ENCODE measurements at places on chromosomes 12 and 14. TPM values are rescaled to one million over a fixed set of nuclear protein-coding genes. Genes with fewer than 3 reads are reported as not detected.

The FOXJ2 gene
- 25.3 TPM for total RNA-seq

- DNase-seq, result no peak
Measured at GRCh38 chr12:22480016-22480415, 64.3 kb downstream of the C2CD5 start.

The DBX2 gene
- total RNA-seq, result 2.8 TPM

The TRHDE gene
- 8.5 TPM for total RNA-seq

- no peak for DNase-seq
Measured at GRCh38 chr14:72513346-72513745, 380.6 kb downstream of the DPF3 start.

The L3HYPDH gene
- 74.3 TPM for total RNA-seq

DNA sequence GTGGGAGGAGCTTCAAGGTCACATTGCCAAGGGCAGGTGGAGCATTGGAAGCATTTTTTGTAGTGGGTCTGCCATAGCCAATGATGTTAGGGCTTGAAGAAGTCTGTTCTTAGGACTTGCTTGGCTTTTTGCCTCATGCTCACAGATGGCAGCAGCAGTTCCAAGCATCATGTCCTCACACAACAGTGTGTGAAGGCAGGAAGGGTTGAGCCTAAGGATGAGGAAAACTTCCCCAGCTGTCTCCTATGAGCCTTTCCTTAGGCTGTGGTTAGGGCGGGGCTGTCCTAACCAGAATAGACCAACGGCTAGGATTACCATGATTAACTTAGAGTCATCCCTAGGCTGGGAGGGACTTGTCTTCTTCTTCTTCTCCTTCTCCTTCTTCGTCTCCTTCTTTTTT is 76.2 kb upstream of the KCNA1 start:
- no peak for DNase-seq

- no peak for DNase-seq
Measured at GRCh38 chr12:121748218-121748570, 35.6 kb downstream of the TMEM120B start.

DNA sequence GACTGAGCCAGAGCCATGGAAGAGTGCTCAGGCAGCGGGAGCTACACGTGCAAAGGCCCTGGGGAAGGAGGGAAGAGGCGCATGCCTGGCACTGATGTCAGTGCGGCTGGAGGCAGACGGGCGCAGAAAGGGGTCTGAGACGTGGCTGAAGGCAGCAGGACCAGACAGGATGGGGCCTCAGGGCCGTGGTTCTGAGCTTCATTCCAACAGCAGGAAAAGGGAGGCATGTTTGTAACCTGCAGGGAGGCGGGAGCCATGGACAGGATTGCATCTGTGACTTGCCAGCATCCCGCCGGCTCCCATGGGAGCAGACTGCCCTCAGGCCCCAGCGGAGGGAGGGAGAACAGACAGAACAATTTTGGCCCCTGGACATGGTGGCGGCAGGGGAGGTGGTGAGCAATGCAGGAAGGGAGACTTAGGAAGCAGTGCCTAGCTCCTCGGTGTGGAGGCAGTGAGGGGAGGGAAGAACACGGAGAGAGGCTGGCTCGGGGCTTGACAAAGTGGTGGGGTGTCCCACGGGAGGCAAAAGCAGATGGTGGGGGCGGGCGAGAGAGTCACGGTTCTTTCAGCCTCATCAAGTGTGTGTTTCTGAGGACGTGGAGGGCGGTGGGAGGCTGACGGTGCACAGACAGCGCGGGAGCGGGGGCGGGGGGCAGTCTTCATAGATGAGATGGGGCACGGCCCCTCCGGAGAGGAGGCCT is 33.3 kb upstream of the INF2 start:
- DNase-seq, result no peak

DNA sequence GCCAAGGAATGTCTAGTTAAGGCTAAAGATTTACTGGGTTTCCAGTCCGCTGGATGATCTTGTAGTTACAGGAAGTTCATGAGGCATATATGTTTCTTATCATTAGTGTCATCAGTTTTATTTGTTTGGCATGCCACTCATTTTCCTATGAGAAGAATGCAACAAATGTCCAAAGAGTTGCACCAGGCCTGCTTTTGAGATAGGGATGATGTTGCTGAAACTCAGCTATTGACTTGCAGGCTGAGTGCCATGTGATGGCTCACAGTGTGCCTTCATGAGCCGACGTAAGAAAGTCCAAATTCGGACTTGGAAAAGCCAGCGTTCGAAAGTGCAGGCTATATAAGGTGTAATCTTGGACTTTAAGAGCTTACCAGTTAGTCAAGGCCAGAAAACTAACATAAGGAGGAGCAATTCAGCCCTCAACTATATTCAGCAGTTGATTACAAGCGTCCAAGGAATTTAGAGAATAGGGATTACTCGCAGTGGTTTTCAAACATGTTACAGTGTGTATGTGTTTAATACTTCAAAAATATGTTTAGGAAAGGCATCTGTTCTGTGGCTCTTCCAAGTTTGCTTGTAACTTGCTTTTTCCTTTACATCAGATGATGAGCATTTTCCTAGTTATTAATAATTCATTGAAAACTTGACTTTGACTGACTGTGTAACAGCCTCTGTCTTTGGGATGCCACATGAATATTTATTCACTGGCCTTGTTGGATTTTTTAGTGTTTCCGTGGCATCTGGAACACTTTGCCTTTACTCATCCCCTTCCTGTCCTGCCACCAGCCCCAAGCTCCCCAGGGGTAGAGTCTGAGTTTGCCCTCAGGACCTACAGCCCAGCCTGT is 101.3 kb downstream of the LGMN start:
- no peak for DNase-seq

The KERA gene
- 0.24 TPM for total RNA-seq

The KLRC2 gene
- total RNA-seq, result 0.56 TPM

The KIF26A gene
- 18.3 TPM for total RNA-seq

The PLD4 gene
- total RNA-seq, result 1.7 TPM

GRCh38 chr14:31788340-31788739 is 227.1 kb downstream of the NUBPL start:
- DNase-seq, result no peak

The LGR5 gene
- 0.31 TPM for total RNA-seq

- no peak for DNase-seq
Measured at GRCh38 chr14:78767436-78767835, 597.3 kb downstream of the NRXN3 start.

- no peak for DNase-seq
Measured at GRCh38 chr12:85273381-85274314, 6.4 kb upstream of the ALX1 start.

DNA sequence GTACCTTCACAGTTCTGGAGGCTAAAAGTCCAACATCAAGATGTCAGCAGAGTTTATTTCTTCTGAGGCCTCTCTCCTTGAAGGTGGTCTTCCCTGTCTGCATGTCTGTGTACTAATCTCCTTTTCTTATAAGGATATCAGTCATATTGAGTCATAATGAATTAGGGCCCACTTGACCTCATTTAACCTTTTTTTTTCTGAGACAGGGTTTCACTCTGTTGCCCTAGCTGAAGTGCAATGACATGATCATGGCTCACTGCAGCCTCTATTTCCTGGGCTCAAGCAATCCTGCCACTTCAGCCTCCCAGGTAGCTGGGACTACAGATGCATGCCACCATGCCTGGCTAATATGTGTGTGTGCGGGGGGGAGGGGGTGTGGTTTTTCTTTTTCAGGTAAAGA is 41.7 kb downstream of the PPM1H start:
- no peak for DNase-seq

DNA sequence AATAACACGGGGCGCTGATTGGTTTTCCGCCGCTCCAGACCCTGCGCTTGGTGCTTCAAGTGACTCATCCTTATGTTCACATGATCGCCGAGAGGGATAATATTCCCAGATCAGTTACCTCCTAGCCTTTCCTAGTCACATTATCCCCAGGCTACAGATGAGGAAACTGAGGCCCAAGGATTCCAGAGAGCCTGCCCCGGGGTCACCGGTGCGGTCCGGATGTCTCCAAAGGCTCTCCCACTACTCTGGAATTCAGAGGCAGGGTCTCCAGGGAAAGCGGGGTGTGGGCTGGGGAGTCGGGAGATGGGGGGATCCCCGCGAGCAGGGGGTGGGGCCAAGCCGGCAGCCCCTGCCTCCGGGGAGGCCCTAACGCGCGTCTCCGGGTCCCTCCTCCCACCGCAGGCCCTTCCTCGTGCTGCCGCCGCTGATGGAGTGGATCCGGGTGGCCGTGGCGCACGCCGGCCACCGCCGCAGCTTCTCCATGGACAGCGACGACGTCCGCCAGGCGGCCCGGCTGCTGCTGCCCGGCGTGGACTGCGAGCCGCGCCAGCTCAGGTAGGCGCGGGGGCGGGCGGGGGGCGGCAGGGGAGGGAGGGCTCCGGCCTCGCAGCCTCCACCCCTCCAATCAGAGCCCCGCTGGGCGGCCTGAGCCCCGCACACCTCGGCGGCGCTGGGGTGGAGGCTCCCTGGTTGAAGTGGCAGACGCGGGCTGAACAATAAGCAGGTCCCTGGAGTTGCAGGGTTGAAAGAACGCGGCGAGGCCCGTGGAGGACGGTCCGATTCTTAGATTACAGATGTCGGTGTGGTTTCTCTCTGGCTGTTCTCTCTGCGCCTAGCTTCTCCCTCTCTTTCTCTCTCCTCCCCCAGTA is 104.6 kb upstream of the PWP1 start:
- peak; percentile 16 for DNase-seq

GRCh38 chr14:34075826-34076225 is 125.0 kb upstream of the EGLN3 start:
- no peak for DNase-seq

DNA sequence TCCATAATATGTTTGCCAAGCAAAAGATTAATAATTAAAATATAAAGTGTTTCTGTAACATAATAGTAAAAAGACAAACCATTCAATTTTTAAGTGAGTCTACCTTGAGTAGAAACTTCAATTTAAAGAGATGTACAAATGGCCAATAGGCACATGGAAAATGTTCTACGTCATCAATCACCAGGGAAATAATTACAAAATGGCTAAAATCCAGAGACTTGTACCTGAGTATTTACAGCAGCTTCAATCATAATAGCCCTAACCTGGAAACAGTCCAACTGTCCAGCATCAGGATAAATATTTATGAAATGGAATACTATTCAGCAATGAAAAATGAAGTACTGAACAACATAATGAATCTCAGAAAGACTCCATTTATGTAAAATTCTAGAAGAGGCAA is 95.5 kb upstream of the FAR2 start:
- no peak for DNase-seq

GRCh38 chr12:13764748-13765147 is 216.7 kb downstream of the GRIN2B start:
- DNase-seq, result no peak

DNA sequence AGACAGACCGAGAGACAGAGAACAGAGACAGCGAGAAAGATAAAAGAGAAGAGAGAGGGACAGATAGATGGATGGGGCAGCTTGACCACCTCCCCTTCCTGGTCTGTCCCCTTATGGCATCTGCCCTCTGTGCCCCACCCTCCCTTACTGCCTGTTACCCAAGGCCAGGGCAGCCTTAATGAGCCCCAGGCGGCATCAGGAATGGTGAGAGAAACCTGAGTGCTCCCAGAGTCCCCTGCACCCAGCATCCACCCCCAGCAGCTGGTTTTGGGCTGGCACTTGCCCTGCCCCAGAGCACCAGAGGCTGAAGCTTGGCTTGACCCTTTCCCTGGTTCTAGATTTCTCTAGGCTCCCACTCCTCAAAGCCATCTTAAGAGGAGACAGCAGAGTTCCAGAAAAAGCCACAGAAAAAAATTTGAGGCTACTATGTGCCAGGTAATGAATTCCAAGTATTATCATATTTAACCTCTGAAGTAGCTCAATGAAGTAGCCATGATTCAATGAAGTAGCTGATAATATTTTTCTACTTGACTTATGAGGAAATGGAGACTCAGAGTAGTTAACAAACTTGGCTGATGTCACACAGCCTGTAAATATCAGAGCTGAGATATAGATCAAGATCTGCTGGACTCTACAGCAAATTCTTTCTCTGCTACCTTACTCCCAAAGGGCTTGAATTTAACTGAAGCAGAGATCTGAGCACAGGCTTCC is 2.0 kb upstream of the ZNF385A start:
- DNase-seq, result no peak

- no peak for DNase-seq
Measured at GRCh38 chr14:104855532-104856090, 9.5 kb upstream of the CEP170B start.

- DNase-seq, result no peak
Measured at GRCh38 chr14:55427439-55427838, 13.0 kb downstream of the TBPL2 start.

DNA sequence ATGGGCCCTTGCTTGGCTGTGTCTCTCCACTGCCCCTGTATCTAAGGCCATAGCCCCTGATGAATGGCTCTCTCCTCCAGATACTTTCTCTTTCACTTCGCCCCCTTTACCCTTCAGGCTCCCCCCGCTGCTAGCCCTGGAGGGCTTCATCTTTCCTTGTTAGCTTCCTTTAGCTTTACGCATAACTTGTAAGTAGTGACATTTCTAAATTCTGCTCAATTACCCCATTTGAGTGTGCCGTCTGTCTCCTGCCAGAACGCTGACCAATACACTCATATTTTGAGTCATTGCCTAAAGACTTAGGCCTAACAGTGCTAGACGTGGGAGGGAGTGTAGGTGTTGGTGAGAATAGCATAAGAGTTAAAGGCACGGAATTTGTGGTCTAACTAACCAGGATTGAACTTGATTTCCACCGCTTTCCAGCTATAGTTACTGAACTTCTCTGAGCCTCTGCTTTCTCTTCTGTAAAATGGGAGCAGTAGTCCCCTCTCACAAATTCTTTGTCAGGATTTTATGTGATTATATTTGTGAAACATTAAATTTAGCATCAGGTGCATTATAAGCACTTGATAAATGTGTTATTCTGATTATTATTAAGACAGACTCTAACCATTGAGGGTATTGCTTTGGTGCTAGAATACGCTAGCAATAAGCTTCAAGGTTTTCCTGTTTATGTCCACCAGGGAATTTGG is 129.3 kb downstream of the ZFP36L1 start:
- DNase-seq, result no peak

The DEGS2 gene
- total RNA-seq, result 3.3 TPM

GRCh38 chr12:94287245-94287628 is 138.9 kb downstream of the PLXNC1 start:
- no peak for DNase-seq

DNA sequence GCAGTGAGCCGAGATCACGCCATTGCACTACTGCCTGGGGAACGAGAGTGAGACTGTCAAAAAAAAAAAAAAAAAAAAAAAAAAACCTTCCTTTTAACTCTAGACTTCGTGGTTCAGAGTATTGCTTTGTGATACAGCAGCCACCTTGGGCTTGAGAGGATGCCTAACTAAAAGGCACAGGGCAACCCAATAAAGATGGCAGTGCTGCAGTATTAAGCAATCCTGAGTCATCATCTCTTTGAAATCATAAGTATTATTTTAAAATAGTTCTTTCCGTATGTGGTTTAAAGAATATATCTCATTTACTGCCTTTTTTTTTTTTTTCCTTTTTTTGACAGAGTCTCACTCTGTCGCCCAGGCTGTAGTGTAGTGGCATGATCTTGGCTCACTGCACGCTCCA is 116.1 kb downstream of the PLEKHA5 start:
- no peak for DNase-seq

Measured in testis (tissue), 5 donors.